ENCODE measurements at places on chromosomes 5 and 9.
A peak's percentile ranks its signal among the peaks of the same experiment; 100 is the strongest.

DNA sequence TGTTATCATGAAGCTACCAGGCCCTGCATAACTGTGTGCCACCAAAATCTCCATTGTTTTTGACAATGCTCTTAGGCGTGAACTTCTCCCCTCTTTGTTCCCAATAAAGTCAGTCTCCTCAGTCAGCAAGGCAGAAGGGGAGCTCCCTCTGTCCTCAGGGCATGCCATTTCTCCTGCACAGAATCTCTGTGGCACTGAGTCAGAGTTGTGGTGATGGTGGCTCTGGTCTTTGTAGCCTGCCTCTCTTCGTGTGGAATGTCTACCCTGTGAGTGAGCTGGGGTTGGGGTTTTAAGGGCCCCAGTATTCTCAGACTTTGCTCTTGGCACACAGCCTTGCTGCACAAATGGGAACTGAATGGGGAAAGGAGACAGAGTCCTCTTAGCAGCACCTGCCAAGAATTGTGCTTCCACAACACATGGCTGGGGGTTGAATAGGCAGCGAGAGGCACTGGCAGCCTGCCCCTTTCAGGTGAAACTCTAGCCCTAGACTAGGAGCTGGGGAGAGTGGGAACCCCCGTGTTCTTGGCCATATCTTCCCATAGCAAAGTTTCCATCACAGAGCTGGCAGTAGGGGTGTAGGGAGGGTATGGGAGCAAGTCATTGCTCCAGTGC is 146.6 kb downstream of the SH3GL2 start:
- no peak for DNase-seq

DNA sequence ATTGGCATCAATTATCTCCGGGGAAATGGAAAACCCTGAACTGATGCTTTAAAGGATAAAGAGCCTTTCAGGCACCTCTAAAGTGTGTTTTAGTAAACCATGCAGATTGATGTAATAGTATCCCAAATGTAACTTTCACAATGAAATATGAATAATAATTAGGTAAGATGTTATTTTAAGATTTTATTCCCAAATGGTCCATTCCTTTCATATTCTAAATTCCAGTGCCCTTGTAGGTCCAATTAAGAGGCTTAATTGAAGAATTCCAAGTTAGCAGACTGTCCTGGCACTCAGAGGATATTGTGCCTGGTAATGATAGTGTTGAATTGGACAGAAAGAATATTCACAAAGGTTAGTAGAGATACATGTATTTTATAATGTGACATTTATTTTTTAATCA is 352.5 kb upstream of the NUDT12 start:
- no peak for DNase-seq

GRCh38 chr5:16508730-16509531 is 43.3 kb upstream of the ZNF622 start:
- no peak for DNase-seq

GRCh38 chr9:21096172-21096900 is 18.6 kb upstream of the IFNB1 start:
- peak; percentile 28 for DNase-seq

GRCh38 chr5:64312491-64312890 is 146.8 kb downstream of the RNF180 start:
- DNase-seq, result no peak

DNA sequence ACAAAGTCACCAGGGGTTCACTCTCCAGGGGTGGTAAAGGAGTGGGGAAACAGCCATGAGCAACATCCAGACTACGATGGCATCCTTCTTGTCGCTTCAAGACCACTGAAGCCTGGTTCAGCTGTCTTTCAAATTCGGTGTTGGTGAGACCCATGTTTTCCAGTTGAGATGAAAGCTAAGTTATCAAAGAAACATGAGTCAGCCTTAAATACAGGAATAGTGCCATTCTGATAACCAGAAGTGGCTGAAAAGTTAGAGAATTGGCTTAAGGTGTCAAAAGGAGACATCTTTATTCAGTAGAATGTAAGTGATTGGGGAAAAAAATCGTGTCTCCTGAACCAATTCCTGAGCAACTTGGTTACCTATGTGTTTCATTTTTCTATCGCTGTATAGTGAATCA is 7.0 kb upstream of the CARD19 start:
- DNase-seq, result no peak

- peak; percentile 88 for DNase-seq
These were observed 948 bp upstream of the FAM53C start for GRCh38 chr5:138336952-138337684.

DNA sequence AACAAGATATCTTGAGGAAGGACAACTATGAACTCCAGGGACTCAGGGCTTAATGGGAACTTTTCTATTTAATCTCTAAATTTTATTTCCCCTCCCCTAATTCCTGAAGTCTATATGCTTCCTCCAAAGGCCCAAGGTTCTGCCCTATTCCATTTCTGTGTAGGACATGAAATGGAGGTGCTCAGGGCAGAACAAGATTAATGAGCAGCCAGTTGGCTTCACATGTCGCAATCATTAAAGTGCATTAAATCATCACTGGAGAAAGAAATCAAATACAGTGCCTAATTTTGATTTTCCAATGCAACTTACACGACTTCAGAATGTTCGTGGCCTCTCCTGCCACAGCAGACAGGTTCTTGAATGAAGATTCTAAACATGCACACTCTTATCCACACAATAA is 862.1 kb downstream of the PTPRD start:
- no peak for DNase-seq

GRCh38 chr9:12640016-12640587 is 53.1 kb upstream of the TYRP1 start:
- peak; percentile 23 for DNase-seq

DNA sequence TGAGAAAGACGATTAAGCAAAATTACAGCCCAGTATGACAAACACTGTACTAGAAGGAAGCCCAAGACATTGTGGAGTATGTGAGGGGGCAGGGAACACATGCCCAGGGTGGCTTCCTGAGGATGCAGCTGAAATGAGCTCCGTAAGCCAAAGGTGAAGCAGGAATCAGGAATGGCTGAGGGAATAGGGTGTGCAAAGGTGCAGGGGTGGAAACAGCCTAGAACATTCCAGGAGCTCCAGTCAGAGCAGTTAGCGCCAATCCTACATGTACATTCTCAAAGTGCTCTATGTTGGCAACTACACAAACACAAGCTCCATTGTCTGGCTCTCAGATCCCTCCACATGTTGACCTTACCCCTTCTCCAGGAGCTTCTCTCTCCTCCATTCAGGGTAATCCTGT is 257.9 kb downstream of the MAN2A1 start:
- DNase-seq, result no peak

- DNase-seq, result no peak
These were observed 78.3 kb upstream of the TNFSF8 start for GRCh38 chr9:115008536-115009270.

DNA sequence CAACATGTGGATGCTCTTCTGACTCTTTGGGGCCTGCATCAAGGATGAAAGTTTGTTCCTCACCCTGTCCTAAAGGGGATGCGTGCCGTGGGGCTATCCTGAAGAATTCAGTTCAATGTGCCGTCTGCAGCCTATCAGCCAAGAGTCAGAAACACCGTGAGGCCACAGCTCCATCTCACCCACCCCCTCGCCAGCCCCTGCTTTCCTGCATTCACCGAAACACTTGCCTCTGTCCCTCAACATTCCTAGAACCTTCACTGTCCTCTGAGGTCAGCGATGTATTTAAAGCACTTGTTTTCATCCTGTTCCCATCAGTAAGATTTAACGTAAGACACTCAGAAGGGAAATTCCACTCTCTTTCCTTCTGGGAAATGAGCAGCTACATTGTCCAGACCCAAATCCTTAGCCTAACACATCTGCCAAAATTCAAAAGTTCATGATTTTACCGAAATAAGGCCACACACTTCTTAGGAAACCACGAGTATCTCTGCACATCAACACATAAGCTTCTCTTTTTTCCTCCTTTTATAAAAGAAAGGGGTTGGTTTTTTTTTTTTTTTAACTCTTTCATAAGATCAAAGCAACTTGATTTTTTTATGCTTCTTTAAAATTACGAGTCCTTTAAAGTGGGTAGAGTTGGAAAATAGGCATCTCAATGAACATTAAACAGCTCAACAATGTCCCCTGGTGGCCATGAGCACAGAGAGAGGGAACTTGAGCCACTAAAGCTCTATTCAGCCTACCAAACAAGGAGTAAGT is 100.7 kb downstream of the SUSD1 start:
- peak; percentile 56 for DNase-seq

DNA sequence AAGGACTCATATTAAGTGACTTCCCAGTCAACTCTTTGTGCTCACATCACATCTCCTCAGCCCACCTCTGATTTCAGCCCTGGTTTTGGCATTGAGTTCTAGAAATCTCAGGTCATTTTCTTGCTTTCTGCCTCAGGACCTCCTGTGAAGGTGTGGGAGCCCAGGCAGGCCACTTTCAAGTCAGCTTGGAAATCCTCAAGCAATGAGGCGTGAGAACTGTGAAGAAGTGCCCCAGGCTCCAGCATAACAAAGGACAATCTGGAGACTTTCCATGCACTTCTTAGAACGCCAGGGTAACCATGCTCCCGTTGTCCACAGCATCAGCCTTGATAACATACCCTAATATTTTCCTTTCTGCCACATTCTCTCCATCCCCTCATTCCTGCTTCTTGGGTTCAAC is 131.2 kb upstream of the MAP3K1 start:
- DNase-seq, result no peak

DNA sequence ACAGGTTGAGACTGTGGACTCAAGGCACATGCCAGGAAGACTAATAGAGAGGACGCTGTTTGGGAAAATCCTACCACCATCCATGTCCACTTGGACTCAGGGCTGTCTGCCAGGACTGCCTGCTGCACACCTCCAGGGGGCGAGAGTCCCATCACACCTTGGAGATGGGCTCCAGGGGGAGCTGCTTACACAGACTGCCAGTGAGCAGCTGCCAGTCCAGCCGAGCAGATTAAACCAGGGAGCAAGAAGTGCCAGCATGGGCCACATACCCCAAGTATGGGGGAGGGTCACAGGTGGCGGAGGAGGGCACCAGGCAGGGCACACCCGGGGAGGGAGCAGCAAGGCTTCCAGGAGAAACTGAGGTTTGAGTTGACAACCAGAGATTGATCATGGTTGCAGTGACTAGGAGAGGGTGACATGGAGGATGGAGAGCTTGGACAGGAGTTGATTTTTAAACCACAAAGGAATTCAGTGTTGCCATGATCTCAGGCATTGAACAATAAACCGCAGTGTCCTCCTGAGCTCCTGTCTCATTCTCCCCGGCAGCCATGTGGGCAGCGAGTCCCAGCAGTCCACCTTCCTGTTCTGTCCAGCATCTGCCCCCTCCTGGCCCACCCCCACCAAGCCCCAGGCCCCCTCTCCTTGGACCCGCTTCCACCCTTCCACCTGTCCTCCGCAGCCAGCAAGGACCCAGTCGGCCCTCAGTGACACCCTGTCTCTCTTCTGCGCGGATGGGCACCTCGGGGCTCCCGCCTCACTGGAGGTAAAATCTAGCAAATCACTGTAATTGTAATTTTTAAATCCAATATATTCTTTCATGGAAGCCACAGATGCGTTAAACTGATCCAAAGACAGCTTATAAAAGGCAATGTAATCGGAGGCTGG is 3.1 kb upstream of the VAV2 start:
- DNase-seq, result no peak

DNA sequence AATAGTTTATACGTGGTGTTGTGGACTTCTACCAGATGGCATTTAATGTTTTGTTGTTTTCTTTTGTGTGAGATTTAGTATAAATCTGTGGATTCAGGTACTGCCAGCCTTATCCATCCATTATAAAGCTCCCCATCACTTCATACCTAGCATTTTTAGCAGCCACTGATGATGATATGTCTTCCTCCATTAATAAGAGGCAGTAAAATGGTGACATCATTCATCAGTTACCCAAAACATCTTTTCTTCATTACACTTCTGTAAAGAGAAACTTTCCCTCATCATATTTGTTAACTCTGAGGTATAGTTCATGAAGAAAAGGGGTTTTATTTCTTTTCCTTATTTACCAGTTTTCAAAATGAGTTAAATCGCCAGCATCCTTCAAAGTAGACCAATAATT is 19.4 kb downstream of the CHD1 start:
- no peak for DNase-seq

- no peak for DNase-seq
These were observed 181.0 kb upstream of the CLINT1 start for GRCh38 chr5:158039911-158040347.

GRCh38 chr9:114385397-114386181 is 2.2 kb downstream of the AKNA start:
- peak; percentile 80 for DNase-seq

GRCh38 chr5:10563110-10563944 is 543 bp upstream of the ANKRD33B start:
- DNase-seq, result no peak

GRCh38 chr9:120919843-120920805 is 6.5 kb downstream of the TRAF1 start:
- no peak for DNase-seq

Measured in putamen (tissue), 1 donor.